ENCODE measurements at places on chromosomes 3 and 15.

GRCh38 chr3:129033633-129034321, 26.8 kb upstream of the GP9 start:
- no peak for DNase-seq

GRCh38 chr3:42179110-42179725, 86.8 kb downstream of the CCK start:
- peak; percentile 9 for DNase-seq

DNA sequence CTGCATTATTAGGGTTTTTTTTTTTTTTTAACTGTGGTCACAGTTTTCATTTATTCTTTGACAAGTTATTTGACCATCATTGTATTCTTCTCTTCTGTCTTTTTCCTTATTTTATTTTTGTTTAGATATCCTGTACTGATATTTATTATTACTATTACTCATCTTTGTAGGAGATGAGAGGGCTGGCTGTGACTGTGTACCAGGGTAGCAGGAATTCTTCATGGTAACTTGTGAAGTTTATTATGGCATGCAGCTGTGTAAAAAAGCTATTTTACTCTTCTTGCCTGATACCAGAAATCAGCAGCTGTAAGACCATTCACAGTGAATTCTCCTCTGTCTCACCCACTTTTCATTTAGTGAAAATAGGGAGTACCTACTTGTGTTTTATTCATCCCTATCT, 44.5 kb downstream of the ATP6V1A start:
- no peak for DNase-seq

- no peak for DNase-seq
Measured at GRCh38 chr3:161500068-161500796, 3.6 kb downstream of the OTOL1 start.

DNA sequence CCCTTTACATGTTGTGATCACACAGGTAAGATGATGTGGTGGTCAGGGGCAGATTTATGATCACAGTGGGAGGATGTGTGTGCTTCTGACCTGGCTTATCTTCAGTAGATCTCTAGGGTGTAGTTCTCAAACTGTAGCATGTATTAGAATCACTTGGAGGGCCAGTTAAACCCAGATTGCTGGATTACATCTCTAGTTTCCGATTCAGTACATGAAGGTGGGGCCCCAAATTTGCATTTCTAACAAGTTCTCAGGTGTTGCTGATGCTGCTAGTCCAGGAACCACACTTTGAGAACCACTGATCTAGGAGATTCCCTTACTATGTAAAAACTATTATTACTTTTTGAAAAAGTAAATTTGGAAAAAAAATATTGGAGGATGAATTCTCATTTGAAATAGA, 199.3 kb upstream of the GOLIM4 start:
- no peak for DNase-seq

DNA sequence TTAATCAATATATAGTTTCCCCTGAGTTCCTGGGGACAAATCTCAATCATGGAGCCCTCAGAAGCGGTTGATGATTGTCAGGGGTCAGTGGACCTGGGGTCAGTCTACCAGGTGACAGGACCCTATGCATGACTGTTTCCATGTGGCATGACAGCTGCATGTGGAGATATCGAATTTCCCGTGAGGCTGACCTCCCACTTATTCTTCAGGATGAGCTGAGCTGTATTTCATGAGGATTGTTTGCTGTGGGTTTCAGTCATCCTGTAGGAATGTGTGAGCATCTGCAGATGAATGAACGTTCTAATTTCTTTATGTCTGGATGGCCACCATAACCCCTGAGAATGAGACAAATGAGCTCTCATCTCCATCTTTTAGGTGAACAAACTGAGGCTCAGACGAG, 93.0 kb upstream of the HES1 start:
- no peak for DNase-seq

GRCh38 chr3:38662544-38662943, 13.1 kb upstream of the SCN5A start:
- no peak for DNase-seq

- no peak for DNase-seq
Measured at GRCh38 chr3:6089780-6090179, 771.1 kb upstream of the GRM7 start.

- DNase-seq, result no peak
Measured at GRCh38 chr3:168862466-168862865, 766.7 kb upstream of the GOLIM4 start.

GRCh38 chr3:134427400-134428111, 53.3 kb upstream of the AMOTL2 start:
- DNase-seq, result no peak

GRCh38 chr3:13475871-13476590, 4.1 kb upstream of the HDAC11 start:
- no peak for DNase-seq

DNA sequence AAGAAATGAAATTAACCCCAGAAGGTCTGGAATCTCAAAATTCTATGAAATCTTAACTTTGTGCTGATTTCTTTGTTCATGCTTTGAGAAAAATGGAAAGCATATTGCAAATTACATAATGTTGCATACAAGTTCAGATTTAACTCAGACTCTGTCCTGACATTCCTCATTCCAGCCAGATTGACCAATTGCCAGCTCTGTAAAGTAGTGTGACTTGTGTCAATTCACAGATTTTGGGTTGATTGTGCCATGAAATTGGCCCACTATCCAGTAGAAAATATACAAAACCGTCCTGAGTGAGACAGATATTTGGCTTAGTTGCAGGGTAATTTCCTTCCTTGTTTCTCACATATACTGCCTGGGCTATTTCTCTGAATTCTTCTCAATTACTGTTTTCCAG, 1312.6 kb downstream of the ROBO1 start:
- DNase-seq, result no peak

DNA sequence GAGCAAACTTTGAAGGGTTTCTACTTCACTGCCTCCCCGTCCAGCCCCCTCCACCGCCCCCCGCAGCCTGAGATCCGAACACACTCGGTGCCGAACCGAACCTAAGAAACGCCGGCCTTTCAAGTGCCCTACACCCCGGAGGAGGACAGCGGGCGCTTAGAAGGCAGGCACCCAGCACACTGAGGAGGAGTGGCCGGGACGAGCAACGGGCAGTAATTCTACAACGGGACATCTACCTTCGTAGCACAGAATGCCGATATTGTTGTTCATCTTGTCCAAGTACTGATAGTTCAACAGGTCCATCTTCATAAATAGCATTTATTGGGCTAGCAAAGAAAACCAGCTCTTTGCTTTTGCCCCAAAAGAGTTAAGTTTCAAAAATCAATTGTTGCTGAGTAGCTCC, 513 bp downstream of the VGLL4 start:
- peak; percentile 25 for DNase-seq

DNA sequence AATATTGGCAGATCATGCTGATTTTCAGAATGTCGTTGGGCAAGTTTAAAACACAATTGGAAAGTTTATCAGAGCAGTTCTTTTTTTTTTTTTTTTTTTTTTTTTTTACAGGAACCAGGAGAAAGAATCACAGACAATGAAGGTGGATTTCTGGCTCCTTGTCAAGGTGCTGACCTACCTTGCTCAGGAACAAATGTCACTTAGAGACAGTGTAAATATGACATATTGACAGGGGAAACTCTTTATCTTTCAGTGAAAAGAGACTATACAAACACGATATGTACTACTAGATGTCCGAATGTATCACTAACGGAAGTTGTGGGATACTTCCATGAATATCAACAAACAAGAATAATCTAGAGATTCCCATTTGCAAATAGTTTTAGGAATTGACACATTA, 237.3 kb downstream of the FMN1 start:
- no peak for DNase-seq

DNA sequence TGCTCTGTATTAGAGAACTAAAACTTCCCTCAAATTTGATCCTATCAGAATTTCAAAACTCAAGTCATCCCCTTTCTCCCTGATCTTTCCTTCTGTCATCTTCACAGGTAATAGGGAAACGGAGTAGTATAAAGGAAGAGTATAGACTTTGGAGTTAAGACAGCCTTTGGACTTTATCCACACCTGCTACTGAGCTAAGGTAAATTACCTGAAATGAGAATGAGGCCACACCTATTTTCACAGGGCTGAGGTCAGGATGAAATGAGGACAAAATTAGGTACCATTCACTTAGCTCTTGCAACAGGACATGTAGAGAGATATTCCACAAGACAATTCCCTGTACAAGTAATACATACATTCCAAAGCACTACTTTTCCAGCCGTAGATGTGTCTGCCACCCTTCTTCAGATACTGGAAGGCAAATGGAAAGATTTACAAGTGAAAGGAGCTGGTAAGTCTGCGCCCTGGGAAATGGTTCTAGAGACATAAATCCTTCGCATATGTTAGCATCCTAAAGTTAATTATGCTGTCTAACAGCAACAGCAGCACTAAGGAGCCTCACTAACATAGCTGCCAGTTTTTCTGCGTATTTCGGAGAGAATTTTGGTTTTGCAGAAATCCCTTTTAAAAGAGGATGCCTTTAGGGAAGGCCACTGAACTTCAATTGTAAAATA, 461.8 kb downstream of the SHQ1 start:
- DNase-seq, result no peak

DNA sequence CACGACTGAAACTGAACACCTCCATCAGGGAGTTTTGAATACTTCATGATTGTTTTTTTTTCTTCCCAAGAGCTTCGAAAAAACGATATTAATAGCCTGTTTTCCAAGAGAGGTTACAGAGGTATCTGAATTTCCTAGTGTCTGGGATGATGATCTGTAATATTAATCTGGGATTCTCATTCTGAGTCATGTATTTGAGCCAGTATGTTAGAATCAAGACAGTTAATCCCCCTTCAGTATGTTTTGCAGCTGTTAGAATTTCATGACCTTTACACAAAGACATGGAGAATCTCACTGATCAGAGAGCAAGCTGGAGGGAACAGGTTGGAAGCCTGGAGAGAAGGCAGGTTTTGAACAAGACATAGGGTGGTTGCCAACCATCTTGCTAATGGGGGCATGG, 234.5 kb upstream of the GAP43 start:
- DNase-seq, result no peak

DNA sequence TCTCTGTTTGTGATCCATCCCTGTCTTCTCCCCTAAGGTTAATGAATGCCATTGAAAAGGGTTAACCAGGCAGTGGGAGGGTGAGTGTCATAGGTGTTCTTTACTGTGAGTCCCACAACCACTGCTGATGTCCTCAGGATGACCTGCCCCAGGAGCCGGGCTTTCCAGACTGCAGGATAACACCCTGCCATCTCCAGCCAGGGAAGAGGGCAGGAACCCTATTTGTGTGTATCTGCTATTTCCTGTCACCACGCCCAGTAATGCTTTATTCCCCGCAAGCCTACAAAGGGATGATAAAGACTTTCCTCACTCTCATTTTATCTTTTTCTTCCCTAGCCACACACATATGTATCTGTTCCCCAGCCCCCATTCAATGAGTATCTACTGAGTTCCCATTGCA, 15.6 kb upstream of the CTXND1 start:
- DNase-seq, result no peak

GRCh38 chr3:138334608-138335007, 5.0 kb upstream of the NME9 start:
- DNase-seq, result no peak

DNA sequence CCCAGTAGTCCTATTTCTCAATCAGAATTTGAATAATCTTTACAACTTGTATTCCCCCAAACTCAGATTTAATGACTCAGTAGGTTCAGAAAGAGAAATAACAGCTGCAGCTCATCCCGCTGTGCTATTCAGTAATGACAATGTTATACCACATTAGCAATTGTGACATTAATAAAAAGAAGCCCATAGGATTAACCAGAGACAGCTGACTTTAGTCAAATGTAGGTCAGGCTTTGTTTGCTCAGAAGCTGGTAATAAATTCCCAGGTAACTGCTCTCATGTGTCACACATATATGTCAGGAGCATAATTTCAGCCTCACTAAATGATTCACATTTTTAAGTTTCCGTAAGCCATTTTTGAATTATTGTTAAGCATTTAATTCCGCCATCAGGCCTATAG, 222.0 kb upstream of the UBE2E2 start:
- DNase-seq, result no peak

DNA sequence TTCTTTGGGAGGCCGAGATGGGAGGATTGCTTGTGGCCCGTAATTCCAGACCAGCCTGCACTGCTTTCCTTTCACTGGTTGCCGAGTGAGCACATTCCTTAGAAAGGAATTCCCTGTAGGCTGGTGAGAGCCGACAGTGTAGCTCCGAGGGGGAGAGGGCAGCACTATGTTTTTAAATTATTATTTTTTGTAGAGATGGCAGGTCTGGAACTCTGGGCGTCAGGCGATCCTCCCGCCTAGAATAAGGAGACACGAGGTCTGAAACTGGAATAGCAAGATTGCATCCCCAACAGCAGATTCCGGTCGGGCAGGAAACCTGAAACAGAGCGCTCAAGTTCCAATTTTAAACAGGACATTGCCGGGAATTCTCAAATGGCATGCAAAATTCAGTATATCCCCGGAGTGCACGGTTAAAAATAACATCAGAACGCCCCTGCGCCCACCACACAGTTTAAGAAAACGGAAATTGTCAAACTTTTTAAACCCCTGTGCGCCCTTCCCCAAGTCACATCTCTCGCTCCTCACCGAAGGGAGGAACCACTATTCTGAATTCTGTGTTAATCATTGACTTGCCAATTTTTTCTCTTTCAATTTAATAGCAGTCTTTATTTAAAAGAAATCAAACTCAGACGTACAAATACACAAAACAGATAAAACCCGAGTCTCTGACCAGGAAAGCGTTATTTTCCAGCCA, 643 bp upstream of the RNU5B-1 start:
- DNase-seq, result peak; percentile 25

- DNase-seq, result no peak
Measured at GRCh38 chr3:186814100-186814499, 7.8 kb upstream of the RFC4 start.

- DNase-seq, result no peak
Measured at GRCh38 chr15:83565553-83566159, 88.3 kb upstream of the ADAMTSL3 start.

GRCh38 chr15:41855261-41855961, 16.8 kb downstream of the PLA2G4B start:
- no peak for DNase-seq

- DNase-seq, result peak; percentile 53
Measured at GRCh38 chr3:9715764-9716437, 12.3 kb downstream of the CPNE9 start.

- DNase-seq, result no peak
Measured at GRCh38 chr3:155282385-155283091, 10.9 kb downstream of the STRIT1 start.

DNA sequence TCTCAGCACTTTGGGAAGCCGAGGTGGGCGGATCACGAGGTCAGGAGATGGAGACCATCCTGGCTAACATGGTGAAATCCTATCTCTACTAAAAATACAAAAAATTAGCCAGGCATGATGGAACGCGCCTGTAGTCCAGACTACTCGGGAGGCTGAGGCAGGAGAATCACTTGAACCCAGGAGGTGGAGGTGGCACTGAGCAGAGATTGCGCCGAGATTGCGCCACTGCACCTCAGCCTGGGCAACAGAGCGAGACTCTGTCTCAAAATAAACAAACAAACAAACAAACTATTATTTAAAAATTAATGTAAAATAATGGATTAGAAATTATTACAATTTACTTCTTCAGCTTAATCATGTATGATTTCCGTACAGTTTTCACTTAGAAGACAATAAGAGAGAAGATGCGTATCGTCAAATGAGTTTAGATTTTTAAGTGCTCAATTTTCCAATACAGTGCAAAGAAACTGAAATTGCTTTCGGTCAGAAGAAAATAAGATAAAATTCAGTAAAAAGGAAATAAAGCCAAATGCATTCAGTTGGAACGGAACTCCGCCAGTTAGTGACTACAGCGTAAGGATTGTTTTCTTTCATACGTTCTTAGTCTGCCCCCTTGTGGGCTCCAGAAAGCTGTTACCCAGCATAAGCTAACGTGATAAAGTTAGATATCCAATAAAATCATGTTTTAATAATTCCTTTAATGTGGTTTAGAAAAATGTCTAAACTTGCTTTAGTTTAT, 24.8 kb downstream of the AADAC start:
- peak; percentile 33 for DNase-seq

GRCh38 chr15:72907733-72908132, 124.2 kb upstream of the ADPGK start:
- DNase-seq, result no peak

All from stimulated activated CD4-positive, alpha-beta T cell treated with anti-CD3 and anti-CD28 coated beads, Interleukin-4, amount 100 ng/mL, for 24 hours (primary cell).